SK-MEL-5 (cell line): ENCODE measurements at places on chromosomes 1 and 21.

- no peak for DNase-seq
These were observed 148.5 kb downstream of the GDAP2 start for GRCh38 chr1:117780687-117781475.

- DNase-seq = no peak
These were observed 383.5 kb downstream of the NTNG1 start for GRCh38 chr1:107524301-107524700.

DNA sequence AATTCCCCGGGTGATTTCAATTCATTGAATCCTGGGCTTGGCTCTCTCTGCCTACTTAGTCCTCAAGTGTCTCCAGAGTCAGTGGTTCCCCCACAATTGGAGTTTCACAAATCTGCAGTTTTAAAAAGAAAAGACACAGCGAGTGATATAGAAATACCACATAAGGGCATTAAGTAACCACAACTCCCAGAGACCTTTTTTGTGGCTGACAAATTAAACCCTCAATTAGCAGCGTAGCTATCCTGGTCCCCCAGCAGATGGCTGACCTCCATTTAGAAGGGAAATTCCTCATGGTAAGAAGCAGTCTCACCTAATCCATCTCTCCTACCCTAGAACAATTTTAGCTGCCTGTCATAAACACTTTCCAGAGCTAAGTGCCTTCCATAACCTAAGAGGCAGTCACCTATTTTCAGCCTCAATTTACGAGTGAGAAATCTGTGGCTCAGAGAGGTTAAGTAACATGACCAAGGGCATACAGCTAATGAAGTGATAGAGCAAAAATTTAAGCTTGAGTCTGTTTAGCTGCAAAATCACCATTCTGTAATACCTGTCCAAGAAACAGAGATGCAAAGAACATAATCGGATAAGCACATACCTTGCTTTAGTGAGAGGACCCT, 56.0 kb upstream of the NBPF3 start:
- no peak for DNase-seq

- DNase-seq = no peak
These were observed 22.6 kb downstream of the HMGB4 start for GRCh38 chr1:33886496-33886895.

DNA sequence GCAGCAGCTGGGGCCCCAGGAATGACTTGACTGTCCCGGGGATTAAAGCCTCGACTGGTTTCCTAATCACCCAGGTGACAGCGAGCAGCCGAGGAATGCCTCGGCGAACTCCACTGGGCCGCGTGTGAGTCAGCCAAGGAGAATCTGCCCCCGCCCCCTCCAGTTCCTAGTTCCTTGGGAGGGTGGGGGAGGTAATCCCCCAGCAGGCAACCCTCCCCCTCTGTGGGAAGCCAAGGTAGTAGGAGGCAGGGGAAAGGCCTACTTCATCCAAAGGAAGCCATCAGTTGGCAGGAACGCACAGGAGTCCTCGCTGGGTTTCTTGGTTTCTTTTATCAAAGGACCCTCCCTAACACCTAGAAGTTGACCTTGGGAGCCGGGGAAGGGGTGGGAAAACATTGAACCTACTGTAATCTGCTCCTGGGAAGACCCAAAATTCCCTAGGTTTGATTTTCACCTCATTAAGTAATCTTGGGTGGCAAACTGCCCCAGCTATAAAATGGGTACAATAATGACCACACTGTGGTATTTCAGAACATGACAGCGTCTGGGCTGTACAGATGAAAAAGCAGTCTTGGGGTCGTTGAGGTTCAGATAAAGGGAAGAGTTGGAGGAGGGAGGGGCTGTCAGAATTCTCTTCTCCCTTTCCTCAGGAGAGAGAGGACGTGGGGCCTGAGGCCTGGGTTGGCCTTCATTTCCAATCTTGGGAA, 1.4 kb downstream of the TENT5B start:
- DNase-seq = no peak

DNA sequence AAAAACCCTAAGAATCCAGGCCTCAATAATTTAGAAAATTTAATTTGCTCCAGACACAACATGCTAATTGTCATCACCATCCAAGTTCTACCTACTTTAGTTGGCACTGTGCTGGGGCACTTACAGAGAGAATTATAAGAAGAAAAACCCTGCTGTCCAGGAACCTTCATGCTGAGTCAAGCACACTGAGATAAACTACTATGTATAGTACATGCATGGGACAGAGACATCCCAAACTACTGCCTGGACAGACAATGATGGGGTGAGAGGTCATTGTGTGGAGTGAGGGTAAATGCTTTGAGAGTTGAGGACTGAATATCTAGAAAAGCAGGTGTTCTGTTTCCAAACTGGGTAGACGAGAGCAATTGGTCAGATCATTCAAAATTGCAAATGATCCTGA, 135.3 kb upstream of the CTTNBP2NL start:
- DNase-seq = no peak

DNA sequence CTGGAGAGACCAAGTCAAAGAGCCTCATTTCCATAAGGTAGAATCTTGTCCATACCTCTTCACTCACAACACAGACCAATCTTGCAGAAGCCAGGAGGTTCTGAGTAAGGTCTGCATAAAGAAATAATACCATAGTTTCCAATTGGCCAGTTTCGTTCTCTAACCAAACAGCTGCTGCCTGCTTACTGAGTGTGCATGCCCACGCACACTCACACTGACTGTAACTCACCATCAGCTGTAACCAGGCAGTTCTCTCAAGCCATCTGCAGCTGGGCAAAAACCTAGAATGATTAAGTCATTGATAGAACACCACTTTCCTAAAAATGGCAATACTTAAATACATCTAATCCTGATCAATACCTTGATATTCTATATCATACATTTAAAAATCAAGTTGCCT, 106.6 kb upstream of the VAV3 start:
- no peak for DNase-seq

DNA sequence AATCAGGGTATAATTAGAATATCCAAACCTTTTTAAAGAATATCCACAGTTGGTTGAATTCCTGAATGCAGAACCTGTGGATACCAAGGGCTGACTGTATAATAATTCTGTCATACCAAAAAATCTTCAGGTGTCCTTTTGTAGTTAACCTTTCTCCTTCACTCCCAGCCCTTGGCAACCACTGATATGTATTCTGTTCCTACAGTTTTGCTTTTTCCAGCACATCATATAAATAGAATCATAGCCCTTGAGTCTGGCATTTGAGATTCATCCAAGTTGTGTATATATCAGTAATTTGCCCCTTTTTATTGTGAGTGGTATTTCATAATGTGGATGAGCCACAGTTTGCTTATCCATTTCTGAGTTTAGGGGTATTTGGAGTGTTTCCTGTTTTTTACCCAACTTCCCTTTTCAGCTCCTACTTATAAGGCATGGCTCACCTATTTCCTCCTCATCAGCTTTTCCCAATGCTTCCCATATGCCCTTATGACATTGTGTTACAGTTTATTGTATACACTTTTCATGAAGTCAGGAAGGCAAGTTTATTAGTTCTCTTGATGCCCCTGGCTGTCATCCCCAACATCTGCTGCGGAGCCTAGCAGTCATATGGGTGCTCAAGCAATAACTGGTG, 35.0 kb upstream of the AGO1 start:
- no peak for DNase-seq

GRCh38 chr1:85109475-85109874, 61.2 kb upstream of the MCOLN3 start:
- peak; percentile 72 for DNase-seq
